ENCODE measurements at places on chromosomes 4 and X. TPM values are rescaled to one million over a fixed set of nuclear protein-coding genes. Genes with fewer than 3 reads are reported as not detected.

GRCh38 chrX:9312922-9313867 is 151.7 kb upstream of the TBL1X start:
- DNase-seq, result peak; percentile 80

The POLN gene
- total RNA-seq, result 0.61 TPM

The WDR17 gene
- total RNA-seq, result 3.9 TPM

GRCh38 chr4:76639288-76639687 is 204.3 kb downstream of the SHROOM3 start:
- no peak for DNase-seq

GRCh38 chr4:142065086-142065647 is 428.8 kb downstream of the IL15 start:
- DNase-seq, result no peak

GRCh38 chrX:69107231-69107739 is 58.0 kb downstream of the PJA1 start:
- no peak for DNase-seq

- no peak for DNase-seq
These were observed 77.5 kb downstream of the SLC2A9 start for GRCh38 chr4:9943761-9944160.

The DKK2 gene
- not detected for total RNA-seq

The HSFX4 gene
- not detected for total RNA-seq

- no peak for DNase-seq
These were observed at the start of gene IL2 for GRCh38 chr4:122456231-122457116. Gene IL2, minus strand, starts transcription at chr4:122456725. Its CDS starts 285 bp downstream, at chr4:122456440.

DNA sequence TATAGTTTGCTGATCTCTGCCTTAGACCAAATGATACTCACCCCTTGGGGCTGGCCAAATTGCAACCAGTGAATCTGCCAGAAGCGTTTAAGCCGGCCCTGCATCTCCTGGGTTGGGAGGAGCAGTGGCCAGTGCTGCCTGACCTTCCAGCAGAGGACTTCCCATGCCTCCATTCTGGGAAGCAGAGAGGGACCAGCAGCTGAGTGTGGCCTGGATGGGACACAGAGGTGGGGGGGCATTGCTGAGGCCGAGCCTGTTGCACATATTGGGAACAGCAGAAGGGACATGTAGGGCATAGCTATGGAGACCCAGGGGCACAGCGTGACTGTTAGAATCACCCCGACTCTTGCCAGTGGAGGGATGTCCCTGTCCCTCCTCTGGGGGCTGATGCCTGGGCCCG is 93.3 kb downstream of the CPZ start:
- DNase-seq, result no peak

DNA sequence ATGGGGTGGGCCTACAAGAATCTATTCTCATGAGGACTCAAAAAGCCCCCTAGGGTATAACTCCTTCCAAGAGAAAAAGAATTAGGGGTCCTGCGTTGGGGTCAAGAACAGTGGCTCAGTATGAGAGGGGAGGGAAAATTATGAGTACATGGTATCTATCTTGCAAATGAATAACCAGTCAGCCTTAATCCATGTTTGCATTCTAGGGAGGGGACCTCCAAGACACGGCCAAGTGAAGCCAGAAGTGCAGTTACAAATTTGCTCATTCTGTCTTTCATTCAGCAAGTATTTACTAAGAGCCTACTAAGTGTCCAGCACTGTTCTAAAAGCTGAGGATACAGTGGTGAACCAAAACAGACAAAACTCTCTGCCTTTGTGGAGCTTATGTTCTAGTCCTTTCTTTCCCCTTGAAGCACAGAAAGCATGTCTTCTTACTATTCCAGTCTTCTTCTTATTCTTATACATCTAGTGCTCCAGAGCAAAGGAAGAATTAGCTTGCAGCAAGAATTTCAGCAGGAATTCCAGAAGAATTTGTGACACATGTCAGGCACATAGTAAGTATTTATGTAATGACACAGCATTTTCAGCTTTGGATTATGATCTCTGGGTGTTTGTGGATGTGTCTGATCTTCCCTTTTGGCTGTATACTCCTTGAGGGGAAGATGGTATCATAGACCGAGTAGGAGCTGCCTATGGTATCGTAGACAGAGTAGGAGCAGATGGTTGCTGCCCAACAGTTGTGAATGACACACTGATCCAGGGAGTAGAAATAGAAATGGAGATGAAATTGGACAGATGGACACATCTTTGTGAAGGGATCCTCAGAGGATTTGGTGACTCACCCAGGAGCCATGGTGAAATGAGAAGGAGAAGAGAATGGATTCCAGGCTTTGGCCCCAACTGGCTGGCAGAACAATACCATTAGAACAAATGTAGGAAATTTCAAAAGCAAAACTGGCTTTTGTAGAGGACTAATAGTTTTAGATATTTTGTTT is 75.9 kb downstream of the COQ2 start:
- no peak for DNase-seq

The SLIT2 gene
- 0.11 TPM for total RNA-seq

DNA sequence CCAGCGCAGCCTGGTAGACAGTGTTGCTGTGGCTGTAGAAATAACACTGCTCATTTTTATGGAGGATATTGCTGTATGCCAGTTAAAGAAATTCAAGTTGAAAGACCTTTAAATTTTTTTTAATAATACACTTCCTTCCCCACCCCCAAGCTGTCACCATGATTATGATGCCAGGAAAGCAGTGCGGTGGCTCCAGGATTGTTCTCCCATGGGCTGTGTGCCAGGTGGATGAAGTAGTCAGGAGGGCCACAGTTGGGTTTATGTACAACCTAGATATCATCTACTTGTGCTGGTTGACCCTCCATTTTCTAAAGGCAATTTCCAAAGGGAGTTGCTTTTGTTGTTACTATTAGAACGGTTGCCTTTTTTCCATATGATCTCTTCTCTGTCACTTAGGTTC is 136.6 kb downstream of the AFF1 start:
- no peak for DNase-seq

- DNase-seq, result no peak
These were observed 136.6 kb downstream of the STAG2 start for GRCh38 chrX:124098089-124098488.

The SHISA3 gene
- total RNA-seq, result 0.18 TPM

GRCh38 chr4:55749666-55750065 is 69.9 kb upstream of the EXOC1L start:
- no peak for DNase-seq

DNA sequence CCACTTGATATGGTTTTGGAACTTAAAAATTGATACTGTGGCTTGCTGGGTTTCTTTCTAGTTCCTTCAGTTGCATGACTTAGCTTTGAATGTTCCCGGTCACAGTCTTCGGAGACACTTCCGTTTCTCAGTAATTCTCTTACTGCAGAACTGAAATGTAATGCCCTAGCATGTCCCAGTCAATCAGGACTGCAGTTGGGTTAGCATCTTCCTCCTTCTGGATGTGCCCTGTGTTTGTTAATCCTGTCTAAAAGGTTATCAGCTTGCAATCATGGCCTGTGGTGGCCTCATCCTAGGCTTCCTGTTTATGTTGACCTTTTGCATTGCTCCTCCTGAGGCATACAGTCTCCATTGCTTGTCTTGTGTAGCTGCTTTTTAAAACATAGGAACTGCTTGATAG is 275.9 kb downstream of the ARHGAP10 start:
- no peak for DNase-seq

Data from activated T-cell treated with anti-CD3 and anti-CD28 coated beads, Interleukin-2, amount 50 U/mL, for 4 hours (primary cell).